Left kidney (tissue), 8 donors: ENCODE measurements at places on chromosomes 13 and 19.
A peak's percentile ranks its signal among the peaks of the same experiment; 100 is the strongest.

DNA sequence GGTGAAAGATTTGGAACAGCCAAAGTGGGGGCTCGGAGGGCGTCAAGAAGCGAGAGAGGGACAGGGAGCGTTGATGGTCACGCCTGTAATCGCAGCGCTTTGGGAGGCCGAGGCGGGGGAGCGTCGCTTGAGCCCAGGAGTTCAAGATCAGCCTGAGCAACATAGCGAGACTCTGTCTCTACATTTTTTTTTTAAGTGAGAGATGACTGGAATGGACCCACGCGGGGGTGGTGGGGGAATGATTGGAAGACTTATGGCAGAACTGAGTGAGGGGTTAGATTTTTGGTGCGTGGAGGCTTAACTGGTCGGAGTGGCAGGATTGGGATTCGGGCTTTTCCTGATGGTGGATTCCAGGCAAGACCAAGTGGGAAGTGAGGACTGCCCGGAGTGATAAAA is 725 bp downstream of the PSMD8 start:
- no peak for DNase-seq

DNA sequence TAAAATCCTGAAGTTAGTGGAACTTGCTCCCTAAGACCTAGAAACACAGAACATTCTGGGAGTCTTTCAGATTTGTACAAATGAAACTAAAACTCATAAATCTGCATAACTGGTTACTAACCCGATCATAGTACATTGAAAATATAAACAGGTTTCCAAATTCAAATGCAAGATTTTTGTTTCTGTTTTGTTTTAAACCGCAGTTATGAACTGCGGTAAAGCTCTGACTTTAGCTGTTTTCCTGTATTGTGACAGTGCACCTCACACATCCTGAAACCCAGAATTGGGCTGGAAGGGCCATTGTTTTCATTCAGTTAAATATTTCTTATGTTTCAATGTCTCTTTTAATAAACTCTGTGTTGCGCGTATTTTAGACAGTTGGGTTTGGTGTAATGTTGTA is 204.7 kb downstream of the SHISA2 start:
- DNase-seq, result no peak

- no peak for DNase-seq
Observed at GRCh38 chr13:49140910-49141611, 79.1 kb upstream of the MLNR start.

DNA sequence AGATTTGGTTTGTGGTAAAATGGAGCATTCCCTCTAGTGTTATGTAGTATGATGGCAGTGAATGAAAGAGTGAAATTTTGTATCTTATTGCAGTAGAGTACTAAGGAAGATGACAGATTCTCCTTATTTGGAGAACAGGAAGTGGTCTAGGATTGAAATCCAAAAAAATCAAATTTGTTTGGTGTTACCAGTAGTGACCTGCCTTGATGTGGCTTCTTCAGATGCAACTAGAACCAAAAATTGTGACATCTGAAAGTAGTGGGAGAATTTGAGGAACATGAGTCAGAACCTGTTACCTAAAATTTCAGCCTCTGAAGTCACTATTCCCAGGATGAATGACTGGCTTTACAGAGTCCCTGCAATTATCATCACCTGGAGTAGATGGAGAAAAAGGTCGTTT is 165.9 kb downstream of the KLF5 start:
- DNase-seq, result no peak

DNA sequence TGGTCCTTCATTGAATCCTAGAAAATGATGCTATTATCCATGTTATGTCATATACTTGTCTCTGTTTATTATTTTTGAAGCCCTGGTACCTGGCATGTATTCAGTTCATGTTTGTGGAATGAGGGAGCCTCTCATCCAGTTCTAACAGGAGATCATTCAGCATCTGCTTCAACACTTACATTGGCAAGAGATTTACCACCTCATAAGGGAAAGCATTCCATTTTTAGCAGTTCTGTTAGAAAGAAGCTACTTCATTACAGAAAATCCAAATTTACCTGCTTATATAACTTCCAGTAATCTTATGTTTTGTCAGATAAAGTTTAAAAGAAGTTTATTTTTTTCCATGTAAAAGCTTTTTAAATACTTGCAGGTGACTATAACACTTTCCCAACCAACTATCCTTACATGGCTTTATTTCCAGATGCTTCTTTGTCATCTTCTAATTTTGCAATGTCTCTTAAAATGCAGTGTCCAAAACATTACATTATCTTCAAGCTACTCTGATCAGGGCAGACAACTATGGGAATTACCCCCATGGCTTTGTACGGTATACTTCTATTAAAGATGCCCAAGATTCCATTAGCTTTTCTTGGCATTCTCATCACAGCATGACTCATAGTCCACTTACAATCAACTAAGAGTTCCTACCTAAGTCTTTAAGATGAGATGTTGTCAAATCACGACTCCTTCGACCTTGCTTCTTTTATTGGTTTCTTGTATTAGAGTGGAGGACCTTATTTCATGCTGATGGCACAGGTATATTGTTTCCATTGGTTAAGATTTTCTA is 262.1 kb downstream of the PCDH9 start:
- no peak for DNase-seq

DNA sequence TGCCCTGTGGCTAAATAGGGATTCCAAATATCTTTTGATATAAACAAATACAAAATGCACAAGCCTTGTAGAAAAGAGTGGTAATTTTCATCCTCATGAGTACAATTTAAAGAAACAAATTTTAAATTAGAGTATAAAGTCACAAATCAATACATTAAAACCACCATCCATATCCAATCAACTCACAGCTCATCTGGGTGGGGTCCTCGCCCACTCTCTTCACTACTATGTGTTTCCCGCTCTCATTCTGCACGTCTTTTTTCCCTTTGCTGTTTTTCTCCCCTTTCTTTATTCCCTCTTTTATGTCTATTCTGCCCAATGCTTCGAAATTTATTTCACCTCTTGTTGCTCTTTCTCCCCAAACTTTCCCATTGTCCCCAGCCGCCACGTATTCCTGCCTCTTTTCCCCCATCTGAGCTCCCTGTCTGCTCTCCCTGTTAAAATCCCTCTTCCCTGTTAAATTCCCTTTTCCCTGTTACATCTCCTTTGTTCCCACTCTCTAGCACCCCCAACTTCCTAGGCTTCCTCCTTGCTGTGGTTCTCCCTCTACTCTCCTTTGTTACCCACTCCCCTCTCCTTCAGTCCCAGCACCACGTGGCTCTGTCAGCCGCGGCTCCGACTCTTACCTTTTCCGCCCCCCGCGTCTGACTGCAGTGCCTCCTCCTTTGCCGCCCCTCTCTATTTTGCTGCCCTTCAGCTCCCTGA is 1.3 kb downstream of the ZNF616 start:
- DNase-seq, result peak; percentile 55

DNA sequence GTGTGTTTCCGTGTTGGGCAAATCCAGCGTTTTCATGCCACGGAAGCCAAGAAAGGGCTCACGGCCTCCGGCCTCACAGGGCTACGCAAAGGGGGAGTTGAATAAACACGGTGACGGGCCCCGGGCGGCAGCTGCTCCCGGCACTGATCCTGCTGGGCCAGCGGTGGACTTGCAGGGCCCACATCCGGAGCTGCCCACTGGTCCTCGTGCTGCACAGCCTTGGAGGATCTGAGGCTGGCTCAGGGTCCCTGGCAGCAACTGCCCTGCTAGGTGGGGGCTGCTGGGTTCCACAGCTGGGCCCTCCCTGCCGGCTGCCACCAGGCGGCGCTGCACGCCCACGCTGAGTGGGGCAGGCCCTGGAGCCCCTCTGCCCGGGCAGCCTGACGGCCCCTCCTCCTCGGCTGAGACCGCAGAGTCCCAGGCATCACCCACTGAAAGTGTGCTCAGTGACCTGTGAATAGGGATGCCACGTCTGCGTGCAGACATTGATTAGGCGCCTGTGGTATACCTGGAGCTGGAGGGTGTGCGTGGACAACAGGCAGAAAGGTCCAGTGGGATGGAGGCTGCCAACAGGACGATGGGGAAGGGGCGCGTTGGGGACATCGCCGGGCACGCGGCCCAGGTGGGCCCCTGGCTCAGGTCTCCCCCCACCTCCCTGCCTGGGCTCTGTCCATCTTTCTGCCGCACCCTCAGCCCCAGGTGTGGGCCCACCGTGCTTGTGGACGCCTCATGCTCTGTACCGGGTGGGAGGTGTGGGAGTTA is 5.3 kb upstream of the HCN2 start:
- DNase-seq, result no peak

- no peak for DNase-seq
Observed at GRCh38 chr19:48660852-48661710, 11.7 kb downstream of the NTN5 start.
